AG10803 (cell line): ENCODE measurements at places on chromosomes 7 and 10.

- DNase-seq: no peak
Observed at GRCh38 chr10:64037071-64037661, 516.0 kb downstream of the REEP3 start.

DNA sequence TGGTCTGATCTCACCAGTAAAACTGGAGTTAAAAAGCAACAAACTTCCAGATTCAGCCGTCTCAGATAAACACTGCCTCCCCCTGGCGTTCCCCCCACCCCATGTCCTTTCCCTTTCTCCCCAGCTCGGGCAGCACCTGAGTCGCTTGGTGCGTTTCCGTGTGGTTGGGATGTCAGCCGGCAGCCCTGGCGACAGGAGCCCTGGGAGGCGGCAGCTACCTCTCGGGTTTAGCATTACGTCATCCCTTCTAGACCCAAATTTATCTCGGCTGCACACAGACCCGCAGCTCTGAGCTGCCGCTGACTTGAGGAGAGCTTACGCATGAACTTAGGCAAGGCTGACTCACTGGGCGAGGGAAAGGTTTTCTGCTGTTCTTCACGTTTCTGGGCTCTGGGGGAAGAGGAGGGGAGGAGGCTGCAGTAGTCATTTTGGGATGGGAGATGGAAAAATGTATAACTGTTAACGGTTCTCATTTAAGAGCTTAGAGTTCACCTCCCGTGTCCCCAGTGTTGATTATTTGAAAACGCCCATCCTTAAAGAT lies 14.4 kb downstream of the MXI1 start:
- peak; percentile 91 for DNase-seq

DNA sequence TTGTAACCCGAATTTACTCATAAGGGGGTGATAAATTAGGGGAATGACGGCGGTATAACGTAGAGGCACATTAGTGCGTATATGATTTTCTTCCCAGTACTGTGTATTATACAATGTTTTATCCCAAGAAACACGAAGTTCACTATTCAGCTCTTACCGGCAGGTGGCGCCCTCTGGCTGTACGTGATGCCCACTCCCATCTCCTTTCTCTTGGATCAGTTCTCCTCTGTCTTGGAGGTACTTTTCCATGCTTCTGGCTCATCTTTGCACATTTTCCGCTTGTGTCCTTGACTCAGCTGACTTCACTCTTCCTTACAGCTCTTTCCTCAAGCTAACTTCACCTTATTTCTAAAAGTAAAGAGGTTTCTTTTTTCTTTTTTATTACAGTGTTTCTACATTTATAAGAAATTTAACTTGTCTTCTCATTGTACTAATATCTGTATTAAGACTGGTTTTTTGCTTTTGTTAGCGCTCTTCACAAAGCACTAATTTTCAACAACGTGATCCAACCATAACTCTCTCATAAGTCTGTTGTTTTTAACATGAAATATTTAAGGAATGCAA lies 21.3 kb downstream of the TMEM176B start:
- DNase-seq: peak; percentile 67

DNA sequence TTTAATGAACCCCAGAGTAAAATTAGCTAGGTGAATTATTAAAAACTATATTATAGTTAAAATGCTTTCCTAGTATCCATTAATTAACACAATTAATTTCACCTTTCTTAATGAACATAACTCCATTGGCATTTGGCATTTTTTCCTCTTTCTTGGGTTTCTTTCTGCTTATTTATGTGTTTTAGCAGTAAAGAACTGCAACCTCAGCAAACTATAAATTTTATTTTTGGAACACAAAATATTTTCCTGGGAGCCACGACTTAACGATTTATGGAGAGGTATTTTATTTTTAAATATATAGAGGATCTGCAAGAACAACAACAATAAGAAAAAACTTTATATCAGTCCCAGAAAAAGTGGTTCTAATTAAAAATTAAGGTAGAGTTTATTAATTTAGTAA lies 447.4 kb upstream of the ETV1 start:
- DNase-seq: no peak

DNA sequence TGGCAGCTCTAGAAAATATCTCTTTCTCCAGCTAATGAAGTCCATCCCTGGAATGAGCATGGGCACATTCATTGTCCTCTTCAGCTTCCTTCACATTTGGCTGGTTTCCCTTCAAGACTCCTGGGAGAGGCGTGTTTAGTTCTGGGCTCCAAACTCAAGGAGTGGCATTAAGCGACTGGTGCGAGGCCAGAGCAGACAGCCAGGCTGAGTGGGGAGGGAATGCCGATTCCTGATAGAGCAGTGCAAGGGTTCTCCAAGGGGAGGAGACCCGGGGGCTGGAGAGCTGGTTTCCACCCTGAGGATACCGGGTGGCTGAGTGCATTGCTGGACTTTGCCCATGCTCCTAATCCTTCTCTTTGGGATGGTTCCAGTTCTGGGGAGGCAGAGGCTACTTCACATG lies 372.1 kb downstream of the RPS24 start:
- peak; percentile 19 for DNase-seq

- no peak for DNase-seq
Observed at GRCh38 chr7:121175826-121176225, 153.0 kb upstream of the WNT16 start.
